ENCODE measurements at places on chromosomes 16 and 17.

DNA sequence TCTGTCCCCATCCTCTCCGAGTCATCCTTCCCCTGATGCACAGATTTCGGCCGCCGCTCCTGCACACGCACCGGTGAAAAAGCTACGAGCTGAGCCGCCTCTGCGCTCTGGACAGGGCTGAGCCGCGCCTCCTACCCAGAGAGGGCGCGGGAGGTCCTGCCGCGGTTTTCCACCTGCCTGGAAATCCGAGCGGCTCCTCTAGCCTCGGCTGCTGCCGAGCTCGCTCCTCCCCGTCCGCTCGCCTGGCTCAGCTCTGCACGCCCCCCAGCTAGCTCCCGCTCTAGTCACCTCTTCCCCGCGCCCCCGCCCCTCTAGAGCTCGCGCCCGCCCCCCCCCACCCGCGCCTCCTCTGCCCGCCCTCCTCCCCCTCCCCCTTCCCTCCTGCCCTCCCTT, 198 bp upstream of the SHISA9 start:
- no peak for DNase-seq

DNA sequence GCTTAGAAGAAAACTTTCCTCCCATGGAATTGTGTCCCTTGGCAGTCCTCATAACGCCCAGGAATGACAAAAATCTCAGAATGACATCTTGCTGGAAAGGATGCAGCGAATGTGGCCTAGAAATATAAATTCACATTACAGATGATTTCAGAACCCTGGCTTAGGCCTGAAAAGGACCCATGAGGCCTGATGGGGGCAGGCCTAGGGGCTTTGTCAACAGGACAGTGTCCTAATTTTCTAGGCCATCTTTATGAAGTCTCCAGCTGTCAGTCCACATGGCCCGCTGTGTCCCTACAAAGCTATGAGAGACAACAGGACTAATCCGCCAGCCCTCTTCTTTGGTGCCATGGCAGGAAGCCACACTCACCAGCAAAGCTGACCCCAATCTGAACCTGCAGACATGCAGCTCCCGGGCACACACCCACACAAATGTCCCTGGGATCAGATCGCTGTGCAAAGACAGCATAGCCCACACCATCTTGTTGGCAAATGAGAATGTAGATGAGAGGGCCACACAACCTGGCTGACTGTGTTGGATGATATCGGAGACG, 40.4 kb upstream of the DNAH17 start:
- DNase-seq: no peak

DNA sequence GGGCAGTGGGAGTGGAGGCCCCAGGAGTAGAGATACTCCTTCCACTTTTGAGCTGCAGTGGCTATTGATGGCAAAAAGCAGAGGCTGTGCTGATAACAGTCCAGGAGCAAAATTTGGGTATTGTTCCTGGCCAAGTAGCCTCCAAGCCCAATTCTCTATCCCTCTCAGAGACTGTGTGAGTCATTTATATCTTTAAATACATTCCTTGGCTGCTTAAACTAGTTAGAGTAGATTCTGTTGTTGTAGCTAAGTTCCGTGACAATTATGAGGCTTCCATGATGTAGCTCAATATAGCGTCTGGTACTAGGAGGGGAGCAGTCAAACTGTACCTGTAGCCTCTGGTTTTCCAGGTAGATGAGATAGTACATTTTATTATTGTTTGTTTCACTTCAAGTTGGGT, 19.9 kb upstream of the UBE2G1 start:
- no peak for DNase-seq

GRCh38 chr17:6328279-6328678, 106.6 kb downstream of the AIPL1 start:
- no peak for DNase-seq

- peak; percentile 52 for DNase-seq
These were observed 8.5 kb upstream of the ICAM2 start for GRCh38 chr17:64028874-64029464.

DNA sequence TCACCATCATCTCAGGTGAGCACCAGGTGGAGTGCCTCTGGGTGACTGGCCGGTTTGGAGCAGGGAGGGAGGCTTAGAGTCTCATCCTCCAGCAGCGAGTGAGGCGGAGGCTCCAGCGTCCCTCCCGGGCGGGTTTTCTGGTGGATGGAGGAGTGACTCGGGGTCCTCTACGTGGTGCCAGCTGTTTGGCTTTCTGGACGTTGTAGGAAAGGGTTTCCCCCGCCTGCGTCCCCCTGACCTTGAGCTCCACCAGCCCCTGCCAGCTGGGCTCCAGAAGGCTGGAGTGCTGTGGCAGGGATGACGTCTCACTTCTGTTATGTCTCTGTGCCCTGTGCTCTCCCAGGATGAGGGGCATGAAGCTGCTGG, 522 bp downstream of the DNASE1 start:
- no peak for DNase-seq

DNA sequence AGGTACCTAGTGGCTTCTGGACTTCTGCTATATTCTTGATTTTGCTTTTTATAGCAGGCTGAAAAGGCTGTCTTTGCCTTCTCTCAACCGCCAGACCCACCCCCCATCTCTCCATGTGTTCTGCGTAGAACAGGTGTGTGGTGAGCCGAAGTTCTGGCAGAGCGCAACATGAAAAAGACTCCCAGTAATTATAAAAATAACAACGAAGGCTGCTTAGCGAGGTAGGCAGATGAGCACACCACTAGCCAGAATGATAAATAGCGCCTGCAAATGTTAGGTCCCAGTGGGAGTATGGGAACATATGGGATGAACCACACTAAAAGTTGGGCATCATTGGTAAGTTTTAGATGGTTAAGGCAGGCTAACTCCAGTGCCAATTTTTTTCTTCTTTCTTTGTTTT, 14.0 kb upstream of the RBFOX1 start:
- no peak for DNase-seq

DNA sequence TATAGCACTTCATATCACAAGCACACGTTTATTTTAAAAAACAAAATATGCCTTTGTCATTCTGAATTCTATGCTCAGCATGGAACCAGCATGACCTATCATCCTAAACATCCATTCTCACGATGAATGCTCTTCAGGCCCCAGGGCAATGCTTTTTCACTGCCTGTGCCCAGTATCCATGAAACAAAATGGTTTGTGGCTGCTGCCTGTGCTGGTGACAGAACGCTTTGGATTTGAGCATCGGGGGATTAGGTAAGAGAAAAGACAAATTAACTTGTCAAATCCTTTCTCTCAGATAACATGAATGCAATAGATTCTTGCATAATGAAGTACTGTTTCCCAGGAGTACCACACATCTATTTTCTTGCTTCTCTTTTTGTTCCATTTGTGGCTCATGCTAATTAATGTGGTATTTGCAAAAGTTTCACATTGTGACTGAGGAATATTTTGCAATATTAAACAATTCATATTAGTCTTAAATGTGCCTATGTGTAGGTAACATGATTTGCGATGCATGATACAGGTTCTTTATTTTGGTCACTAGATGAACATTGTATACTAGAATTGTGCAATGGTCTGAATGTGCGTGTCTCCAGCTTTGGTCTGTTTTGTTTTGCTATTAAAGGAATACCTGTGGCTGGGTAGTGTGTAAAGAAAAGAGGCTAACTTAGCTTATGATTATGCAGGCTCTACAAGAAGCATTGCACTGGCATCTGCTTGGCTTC, 25.8 kb upstream of the SRSF1 start:
- DNase-seq: no peak

DNA sequence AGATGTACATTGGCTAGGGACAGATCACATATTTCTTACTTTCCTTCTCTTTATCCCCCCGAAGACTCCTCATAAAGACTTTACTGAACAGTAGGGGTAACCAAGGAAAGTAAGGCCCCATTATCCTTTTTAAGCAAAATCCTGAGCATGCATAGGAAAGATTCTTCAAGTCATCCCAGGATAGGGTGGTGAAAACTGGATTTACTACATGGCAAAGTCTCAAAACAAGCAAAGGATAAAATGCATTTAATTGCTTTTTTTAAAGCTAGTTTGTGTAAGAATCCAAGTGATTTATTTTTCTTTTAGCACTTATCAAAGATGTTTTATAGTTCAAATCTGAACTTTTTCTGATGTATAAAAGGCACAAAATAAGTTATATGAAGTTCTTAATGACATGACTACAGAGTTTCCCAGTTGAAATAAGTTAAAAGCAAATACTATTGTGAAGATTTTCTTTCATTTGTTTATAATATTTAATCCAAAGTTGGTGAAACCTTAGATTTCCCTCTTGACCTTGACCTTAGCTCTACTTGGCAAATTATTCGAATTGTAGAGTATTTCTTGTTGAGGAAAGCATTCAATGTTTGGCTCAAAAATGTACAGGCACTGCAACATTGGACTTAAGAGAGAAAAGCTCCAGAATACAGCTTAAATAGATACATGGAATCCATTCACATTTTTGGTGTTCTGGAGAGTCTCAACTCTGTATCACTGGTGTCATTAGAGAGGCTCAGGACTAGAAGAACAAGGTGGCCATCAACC, 104.3 kb downstream of the ABCA8 start:
- DNase-seq: no peak

DNA sequence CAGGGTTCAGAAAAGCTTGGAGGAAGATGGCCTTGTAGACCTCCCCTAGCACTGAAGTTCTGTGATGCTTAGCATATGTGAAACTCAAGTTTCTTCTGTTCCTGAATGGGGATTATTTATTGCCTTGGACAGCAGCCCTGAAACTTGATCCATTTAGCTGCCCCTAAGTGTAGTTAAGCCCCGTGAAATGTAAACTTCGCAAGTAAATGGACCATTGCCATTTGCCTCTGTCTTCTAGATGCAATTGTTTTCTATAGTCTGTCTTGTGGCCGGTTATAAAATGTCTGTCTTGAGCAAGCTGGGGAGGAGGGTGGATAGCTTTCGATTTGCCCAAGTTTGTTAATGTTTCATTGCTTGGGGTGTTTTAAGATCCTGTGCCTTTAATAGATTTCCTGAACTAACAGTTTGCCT, 261.8 kb downstream of the CDH13 start:
- no peak for DNase-seq

GRCh38 chr17:13240851-13241250, 223.0 kb upstream of the ELAC2 start:
- no peak for DNase-seq

DNA sequence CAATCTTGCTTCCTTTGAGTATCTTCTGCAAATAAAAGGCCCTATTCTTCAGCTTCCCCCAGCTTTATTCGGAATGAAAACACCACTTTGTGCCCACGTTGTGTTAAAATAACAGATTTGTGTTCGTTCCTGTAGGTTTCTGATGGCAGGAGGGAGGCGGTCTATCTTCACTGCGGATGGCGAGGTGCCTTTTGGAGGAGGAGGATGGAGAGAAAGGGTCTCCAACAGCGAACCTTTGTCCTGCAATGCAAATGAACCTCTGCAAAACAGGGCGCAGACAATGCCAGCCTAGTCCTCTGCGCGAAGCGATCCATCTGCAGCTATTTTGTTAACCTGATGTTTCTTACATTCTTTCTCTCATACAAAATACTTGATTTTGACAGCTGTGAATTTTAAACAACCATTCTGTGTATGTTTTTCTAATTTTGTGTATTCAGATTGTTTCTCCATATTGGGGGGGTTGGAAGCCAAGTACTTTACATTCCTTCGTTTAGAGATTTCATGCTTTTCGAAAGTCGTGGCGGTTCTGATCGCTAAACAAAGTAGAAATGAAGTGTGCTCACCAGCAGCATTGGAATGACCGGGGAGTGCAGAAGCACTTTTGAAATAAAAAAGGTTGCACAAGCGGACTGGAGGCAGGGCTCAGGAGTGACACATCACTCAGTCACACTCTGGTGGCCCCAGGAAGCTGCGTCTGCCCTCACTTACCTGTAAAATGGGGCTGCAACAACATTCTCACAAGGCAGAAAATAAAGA, 279.0 kb upstream of the IRX5 start:
- no peak for DNase-seq

- DNase-seq: no peak
These were observed 3.4 kb upstream of the SPOP start for GRCh38 chr17:49681106-49681979.

GRCh38 chr16:66575060-66575459, 4.2 kb upstream of the CMTM2 start:
- DNase-seq: no peak

DNA sequence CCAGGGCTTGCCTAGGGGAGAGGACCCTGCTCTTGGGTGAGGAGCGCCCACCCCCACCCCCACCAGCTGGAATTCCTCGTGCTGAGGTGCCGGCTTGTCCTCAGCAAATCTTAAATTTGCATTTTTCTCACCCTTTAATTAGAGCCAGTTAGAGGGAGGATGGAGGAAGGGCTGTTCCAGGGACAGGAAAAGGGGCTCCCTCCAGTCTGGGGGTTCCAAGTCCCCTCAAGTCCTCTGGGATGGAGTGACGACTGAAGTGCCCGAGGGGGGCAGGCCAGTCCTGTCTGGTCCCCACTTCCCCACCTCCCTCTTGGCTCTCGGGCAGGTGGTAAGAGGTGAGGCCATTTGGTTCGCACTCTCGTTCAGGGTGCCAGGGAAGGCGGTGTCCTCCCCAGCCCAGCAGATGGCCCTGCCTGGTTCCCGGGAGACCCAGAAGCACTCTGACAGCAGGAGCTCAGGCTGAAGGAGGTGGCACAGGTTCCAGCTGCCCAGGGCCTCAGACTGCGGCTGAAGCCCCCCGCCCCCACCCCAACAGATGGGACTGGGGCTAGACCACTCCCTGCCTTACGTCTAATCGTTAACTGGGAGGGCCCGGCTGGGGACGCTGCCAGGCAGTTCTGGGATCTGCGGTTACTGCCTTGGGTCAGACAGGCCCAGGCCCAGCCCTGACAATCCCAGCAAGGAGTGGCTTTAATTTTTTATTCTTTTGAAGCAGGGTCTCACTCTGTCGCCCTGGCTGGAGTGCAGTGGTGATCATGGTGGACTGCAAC, 2.2 kb downstream of the RAB26 start:
- no peak for DNase-seq

DNA sequence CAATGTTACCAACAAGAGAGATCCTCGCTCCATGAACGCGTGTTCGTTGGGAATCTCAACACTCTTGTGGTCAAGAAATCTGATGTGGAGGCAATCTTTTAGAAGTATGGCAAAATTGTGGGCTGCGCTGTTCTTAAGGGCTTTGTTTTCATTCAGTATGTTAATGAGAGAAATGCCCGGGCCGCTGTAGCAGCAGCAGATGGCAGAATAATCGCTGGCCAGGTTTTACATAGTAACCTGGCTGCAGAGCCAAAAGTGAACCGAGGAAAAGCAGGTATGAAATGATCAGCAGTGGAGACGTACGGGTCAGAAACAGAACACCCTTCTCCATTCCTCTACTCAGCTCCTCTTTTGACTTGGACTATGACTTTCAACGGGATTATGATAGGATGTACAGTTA, 13.3 kb downstream of the SOCS1 start:
- DNase-seq: no peak

DNA sequence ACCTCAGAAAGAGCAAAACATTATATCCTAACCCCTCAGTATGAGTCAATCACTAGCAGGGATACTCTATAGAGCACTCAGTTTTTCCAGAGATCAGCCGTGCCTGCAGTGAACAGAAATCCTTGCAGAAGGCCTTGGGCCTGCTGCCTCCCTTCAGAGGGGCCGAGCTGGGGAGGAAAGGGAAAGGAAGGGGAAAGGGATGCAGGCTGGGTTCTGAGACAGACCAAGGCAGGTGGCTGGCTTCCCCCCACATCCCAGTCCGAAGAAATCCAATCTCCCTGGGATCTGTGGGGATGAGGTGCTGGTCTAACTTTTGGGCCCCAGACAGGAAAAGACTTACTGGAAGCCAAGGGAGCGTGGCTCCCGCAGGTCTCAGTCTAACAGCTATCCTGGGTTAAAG, 25.3 kb downstream of the SRL start:
- no peak for DNase-seq
